ENCODE measurements at places on chromosomes 11 and 22. TPM values are rescaled to one million over a fixed set of nuclear protein-coding genes. Genes with fewer than 3 reads are reported as not detected.

CCDC87 gene
- 0.49 TPM for total RNA-seq

HORMAD2 gene
- total RNA-seq, result not detected

TUB gene
- 7.1 TPM for total RNA-seq

GRM5 gene
- not detected for total RNA-seq

LRRC4C gene
- total RNA-seq, result not detected
